Mesenteric fat pad (tissue), 1 donor: ENCODE measurements at places on chromosomes 2 and 18.

- no peak for DNase-seq
Measured at GRCh38 chr2:216274194-216274840, 98.0 kb downstream of the MARCHF4 start.

GRCh38 chr2:52776571-52776970 is 991.0 kb upstream of the CHAC2 start:
- no peak for DNase-seq

DNA sequence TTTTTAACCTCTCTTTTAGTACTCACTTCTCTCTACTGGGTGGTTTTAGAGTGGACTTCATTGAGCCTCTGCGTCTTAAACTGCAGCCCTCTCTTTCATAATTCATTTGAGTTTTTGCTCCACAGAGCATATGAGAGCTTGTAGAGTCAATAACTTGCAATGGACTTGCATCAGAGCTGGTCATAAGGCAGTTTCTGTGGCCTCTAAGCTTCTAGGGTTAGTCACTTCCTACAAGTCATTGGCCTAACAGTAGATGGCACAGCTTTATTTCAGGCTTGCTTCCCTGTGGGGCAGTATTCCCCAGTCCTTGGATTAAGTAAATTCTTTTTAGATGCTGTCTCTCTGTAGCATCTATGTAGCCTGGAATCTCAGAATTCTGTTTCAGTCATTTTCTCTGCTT is 1435.7 kb downstream of the LRP1B start:
- DNase-seq = no peak

- no peak for DNase-seq
Measured at GRCh38 chr2:68799140-68800026, 64.8 kb downstream of the ARHGAP25 start.

GRCh38 chr18:74914648-74915047 is 294.3 kb downstream of the PTGR3 start:
- no peak for DNase-seq

DNA sequence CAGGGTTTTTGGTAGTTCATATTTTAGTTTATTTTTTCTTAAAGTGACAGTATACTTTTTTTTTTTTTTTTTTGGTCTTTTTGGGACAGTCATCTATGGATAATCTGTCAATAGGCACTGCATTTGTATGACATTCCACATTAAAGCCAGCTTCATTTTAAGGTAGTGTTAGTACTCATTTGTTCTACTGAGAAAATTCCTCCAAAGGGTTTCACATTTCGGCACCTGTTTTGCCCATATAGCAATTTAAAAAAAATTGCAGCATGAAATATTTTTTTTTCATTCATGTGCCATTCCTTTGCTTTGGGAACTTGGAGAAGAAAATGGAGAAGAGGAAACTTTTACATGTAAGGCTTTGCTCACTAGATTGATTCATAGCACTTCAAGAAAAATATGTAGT is 276.3 kb upstream of the TCF4 start:
- DNase-seq = no peak

DNA sequence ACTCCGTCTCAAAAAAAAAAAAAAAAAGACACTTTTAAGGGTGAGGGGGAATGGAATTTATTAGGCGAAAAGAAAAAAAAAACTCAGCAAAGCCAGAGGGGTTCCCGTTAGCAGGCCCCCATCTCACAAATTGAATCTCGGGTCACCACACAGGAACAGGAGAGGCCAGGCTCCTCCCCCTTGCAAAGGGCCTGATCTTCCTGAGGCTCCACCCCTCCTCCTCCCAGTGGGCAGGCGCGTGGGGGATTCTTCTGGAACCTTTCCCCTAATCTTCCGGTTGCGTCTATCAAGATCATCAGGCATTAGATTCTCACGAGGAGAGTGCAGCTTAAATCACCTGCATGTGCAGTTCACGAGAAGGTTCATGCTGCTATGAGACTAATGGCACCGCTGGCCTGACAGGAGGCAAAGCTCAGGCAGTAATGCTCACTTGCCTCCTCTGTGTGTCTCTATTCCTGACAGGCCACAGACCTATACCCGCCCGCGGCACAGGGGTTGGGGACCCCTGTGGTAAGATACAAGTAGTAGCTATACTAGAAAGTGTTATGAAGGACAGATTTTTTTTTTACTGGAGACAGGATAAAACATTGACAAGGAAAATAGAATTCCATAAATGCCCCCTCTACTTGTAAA is 45.8 kb downstream of the TAF4B start:
- DNase-seq = no peak

DNA sequence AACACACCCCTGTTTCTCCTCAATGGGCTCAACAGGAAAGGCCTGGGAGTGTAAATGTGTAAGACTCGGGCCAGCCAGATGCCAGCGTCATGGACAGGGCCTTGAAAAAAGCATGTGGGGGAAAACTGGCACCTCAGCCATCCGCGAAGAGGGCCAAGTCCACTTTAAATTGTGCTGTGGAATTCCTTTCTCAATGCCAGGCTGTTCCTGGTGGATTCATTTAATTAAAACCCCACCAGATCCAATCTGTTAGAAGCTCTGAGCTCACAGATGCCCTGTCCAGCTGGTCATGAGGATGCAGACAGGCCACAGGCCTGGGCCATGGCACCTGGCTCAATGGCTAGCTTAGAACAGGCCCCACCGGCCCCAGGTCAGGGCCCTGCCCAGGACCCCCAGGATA is 24.8 kb downstream of the KCNK3 start:
- no peak for DNase-seq

DNA sequence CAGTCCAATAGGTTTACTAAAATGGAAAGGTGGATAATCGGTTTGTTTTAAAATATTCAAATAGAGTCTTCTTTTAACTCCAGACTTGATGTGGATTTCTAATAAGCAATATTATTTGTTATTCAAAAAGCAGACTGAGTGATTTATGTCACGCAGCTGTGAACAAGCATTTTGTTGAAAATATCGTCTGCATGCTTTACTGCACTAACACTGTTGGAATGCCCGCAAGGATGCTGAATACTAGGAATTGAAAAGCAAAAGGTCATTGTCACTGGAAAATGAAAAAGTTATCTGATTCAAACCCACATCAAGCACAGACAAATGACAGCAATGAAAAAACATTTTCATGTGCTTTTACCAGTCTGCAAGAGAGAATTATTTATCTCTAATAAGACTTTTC is 31.1 kb downstream of the CHN1 start:
- no peak for DNase-seq

GRCh38 chr2:67686254-67686653 is 289.1 kb downstream of the ETAA1 start:
- DNase-seq = no peak

GRCh38 chr2:147845411-147845971 is 662 bp downstream of the ACVR2A start:
- no peak for DNase-seq

- no peak for DNase-seq
Measured at GRCh38 chr2:215540658-215541057, 104.8 kb upstream of the FN1 start.

- DNase-seq = no peak
Measured at GRCh38 chr2:26950246-26950645, 20.2 kb upstream of the MAPRE3 start.

- DNase-seq = no peak
Measured at GRCh38 chr2:43798300-43798699, 24.5 kb downstream of the DYNC2LI1 start.

DNA sequence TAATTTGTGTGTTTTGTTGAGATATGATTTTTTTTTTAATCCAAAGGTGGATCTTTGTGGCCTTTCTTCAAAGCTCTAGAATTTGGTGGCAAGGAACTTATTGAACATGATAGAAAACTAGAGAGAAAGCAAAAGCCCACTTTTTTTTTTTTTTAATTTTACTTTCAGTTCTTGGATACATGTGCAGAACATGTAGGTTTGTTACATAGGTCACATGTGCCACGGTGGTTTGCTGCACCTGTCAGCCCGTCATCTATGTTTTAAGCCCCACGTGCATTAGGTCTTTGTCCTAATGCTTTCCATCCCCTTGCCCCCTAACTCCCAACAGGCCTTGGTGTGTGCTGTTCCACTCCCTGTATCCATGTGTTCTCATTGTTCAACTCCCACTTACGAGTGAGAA is 135.9 kb downstream of the RHBDD1 start:
- DNase-seq = no peak

- no peak for DNase-seq
Measured at GRCh38 chr18:58865701-58866065, 1.0 kb downstream of the ZNF532 start.

DNA sequence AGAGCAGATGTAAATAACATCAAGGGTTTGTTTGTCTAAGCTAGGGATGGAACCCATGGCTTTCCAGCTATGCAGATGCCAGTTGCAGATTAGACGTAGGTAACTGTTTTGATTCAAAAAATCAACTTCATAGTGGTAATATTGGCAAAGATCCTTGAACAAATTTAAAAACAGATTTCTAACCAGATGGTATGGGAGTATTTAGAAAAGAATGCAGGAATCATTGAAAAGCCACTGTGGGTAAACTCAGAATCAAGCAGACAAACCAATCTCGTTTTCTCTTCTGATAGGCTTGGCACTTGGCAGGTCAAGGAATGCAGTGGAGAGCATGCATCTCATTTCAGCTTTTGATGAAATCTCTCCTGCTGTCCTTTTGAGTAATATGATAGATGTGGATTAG is 377.5 kb downstream of the CLIP4 start:
- DNase-seq = no peak

DNA sequence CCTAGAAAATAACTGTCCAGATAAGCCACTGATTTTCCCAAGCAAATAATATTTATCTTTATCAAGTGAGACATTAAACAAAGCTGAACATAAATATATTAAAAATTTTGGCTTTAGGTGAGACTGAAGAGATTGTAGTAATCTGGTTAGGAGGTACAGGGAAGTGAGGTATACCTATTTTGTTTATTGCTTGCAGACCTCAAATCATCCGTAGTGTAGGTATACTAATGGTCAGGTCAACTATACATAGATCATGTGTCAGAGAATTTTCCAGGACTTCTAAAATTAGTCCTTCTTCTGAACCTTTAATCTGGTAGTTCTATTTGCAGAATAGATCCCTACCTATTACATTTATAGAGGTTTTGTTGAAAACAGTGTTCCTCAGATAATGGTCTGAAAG is 41.5 kb downstream of the SP140 start:
- DNase-seq = no peak

DNA sequence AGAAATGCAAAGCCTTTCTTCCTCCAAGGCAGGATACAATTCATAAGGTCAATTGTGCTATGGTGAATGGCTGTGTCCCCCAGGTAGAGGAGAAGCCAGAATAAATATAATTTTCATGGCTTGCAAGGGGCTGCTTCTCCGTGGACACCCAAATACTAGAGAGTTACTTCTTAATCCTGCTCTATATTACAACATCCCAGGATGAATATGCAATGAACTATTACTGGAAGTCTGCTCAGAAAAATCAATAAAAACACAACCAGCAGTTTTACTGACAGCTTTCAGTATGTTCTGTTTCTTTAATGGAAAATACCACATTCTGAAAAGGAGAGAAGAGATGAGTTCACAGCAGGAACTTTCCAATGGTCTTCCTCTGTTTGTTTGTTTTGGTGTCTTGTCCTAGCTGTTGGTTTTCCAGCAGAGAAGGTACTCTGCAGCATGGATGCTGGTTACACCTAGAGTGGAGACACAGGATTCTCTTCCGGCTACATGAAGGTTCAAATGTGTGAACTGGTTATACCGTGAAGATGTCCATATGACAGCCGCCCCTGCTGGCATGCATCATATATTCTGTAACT is 213.0 kb downstream of the PID1 start:
- DNase-seq = no peak

DNA sequence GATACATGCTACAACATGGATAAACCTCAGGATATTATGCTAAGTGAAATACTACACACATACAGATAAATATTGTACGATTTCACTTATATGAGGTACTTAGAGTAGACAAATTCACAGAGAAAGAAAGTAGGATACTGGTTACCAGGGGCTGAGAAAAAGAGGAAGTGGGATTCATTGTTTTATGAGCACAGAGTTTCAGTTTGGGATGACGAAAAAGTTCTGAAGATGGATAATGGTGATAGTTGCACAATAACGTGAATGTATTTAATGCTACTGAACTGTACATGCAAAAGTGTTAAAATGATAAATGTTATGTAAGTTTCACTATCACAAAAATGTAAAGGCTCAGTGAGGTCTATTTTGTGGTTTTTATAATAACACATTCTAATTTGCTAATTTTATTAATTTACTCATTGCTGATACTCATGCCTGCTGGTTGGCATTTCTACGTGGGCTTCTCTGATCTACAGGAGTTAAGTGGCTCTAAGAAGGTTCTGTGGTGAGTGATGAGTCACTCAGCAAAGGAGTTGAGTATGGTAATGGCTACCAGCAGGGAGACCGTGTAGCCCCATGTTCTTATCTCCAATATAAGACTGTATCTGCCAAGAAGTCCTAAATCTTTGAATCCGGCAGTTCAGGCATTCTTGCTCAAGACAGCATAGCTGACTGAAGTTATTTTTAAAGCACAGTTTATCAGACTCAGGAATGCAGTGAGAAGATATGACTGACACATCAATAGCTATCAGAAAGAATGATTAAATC is 41.1 kb downstream of the UPP2 start:
- no peak for DNase-seq

GRCh38 chr2:70181363-70181956 is 9.4 kb downstream of the C2orf42 start:
- no peak for DNase-seq

- DNase-seq = no peak
Measured at GRCh38 chr2:132605236-132606180, 64.5 kb downstream of the LYPD1 start.

GRCh38 chr2:147420947-147421675 is 423.7 kb upstream of the ACVR2A start:
- DNase-seq = no peak

DNA sequence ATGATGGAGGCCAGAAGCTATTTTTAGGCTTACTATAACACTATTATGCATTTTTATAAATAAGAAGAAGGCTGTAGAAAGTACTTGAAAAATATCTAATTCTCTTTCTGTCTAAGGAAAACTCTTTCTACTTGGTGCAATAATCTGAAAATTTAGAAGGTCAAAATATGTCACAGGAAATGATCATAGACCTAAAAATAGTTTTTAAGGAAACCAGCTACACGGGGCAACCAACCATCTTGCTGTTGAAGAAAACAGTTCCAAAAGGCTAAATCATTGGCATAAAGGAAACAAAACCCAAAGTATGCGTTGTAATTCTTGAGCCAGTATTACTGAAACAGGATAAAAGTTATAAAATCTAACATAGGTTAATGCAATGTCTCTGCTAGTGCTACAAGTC is 40.2 kb downstream of the SOCS6 start:
- no peak for DNase-seq

DNA sequence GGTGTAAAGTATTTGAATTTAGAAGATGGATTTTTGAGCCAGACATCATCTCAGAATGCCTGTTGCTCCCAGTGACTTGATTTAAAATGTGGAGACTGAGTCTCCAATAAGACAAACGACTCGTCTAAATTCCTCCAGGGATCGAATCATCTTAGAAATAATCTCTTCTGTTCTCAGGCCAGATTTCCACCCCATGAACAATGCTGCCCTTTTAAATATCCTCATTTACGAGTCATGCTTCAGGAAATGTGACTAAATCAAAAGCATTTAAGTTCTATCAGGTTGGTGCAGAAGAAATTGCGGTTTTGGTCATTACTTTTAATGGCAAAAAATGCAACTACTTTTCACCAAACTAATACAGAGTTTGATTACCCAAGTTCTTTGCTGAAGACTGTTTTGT is 684.6 kb upstream of the SOX11 start:
- no peak for DNase-seq
